ENCODE measurements at places on chromosomes 1 and 21. TPM values are rescaled to one million over a fixed set of nuclear protein-coding genes. Genes with fewer than 3 reads are reported as not detected.

DNA sequence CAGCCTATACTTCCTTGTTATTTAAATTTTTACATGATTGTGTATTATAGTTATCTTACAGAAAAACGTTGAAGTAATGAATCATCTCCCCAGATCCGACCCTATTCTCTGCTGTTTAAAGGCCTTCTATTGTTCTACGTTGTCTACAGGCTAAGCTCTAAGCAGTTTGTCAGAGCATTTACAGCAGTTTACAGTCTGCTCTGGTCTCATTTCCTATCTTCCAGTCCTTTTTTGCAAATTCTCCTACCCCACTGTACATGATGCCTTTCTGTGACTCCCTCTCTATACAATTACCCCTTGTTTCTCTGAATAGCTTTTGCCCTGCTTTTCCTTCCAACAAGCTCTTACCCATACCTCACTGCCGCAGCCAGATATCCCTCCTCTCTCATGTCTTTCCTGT lies 319.2 kb upstream of the FMN2 start:
- no peak for ATAC-seq

PODN gene
- 2.6 TPM for total RNA-seq

DCDC2B gene
- total RNA-seq = not detected

- no peak for ATAC-seq
Measured at GRCh38 chr1:94273111-94273510, 35.7 kb upstream of the ARHGAP29 start.

MPL gene
- 0.48 TPM for total RNA-seq

DNA sequence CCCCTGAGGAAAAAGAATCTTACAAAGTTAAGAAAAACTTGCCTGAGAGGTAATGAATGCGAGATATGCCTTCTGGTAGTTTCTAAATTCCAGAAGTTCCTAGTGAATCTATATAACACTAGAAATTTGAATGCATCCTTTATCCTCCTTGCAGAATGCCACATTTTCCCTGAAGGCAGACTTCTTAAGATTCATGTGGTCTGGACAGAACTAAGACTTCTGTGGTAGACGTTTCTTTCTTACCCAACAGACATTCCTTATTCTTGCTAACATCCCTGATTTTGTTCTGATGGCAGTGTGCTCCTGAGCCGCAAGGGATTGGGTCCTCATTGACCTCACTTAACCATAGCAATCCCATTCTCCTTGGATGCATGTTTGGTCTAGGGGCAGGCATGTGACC lies 121.3 kb upstream of the PAPPA2 start:
- ATAC-seq = no peak

DNA sequence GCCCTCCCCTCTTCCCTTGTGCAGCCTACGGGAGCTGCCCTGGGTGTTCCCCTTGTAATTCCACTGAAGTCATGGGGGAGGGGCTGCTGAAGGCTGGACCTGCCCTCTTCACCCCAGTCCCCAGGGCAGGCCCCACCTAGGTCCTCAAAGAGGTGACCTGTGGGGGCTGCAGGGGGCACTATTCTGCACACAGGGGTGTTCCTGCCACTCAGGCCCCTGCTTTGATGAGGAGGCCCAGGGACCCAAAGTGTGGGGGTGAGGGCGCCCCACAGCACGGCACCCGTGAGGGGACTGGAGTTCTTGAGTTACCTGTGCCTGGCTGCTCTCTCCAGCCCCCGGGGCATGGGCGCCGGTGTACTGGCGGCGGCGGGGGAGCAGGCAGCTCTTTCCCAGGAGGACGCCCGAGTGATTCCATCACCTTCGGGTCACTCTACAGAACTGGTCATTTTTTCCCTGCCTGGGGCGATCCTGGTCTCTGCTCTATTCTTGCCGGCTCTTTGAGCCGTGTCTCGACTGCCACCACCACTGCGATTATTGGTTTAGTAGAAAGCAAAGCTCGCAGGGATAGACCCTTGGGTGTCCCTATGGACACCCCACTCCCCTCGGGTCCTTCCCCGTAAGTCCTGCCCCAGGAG lies 6.9 kb upstream of the PRDM16 start:
- ATAC-seq = no peak

DNA sequence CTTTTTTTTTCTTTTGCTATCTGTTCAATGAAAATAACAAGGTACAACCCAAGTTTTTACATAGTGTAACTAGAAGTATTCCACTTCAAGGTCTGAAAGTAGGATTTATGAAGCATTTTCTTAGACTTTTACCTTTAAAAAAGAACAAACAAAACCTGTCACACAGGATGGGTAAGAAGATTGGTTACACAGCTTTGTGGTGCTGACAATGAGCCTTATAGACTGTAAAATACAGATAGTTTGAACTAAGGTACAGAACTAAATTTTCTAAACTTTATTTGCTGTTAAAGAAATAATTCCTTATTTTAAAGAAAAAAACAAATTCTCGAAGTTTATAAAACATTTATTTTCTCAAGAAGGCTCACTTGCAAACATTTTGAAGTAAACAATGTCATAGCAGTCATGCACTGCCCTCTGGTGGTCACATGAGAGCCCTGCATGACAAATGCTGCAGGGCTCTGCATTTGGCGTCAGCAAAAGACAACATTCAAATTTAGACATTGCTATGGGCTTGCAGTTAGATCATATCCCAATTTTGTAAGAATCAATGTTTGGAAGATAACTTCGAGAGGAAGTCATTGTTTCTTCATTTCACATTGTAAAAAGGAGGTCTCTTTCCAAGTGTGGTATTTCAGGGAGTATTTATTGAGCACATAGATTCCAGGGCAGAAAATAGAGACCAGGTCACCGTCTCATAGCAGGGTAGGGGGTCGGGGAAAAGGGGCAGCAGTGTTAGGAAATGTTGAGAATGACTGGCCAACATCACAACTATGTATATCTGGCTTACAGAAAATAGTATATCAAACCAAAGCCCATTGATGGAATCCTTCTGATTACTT lies 115.3 kb upstream of the FMN2 start:
- ATAC-seq = no peak

DNA sequence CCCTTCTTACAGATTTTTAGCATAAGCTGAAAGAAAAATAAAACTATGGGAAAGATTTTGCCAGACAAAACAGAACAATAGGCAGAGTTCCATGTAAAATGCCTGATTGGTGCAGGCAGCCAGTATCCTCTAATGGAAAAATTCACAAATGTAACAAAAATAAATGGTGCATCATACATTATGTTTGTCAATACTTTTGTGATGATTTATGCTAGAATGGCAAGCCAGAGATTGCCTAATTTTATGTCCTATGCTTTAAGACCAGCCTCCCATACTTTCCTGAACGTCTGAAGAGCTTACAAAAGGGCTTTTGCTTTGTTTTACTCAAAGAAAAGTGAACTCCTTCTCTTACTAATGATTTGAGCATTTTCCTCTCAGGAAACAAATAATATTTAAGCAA lies 81.5 kb upstream of the KCNJ15 start:
- no peak for ATAC-seq

TIAM1 gene
- 96.7 TPM for total RNA-seq

DNA sequence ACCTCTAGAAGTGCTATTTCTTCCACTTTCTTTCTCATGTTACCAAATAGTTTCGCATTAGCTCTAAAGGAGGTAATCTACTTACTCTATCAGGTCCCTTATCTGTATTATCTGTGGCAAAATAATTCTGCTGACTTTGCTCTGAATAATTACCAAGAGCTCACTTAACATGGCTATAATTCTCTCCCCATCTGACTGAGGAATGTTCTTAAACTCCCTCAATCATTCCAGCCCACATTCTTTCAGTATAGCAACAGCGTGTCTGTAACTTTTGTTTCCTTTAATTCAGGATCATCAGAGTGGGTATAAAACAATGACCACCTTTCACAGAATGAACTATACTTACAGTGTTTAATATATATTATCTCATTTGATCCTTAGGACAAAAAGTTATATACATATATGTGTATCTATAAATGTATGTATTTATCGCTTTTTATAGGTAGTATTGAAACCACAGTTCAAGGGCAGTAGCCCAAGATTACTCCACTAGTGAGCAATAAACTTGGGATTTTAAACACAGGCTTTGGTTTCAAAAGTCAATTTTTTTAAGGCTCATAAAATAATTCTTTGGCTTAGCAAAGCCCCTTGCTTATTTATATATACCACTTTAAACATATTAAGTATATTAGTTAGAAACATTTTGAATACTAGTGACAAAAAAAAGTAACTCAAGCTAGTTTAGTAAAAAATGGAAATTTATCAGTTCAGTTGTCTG lies 36.1 kb upstream of the ST6GALNAC3 start:
- ATAC-seq = no peak

Measured in esophagus mucosa (tissue), 1 donor.